ENCODE measurements at places on chromosomes 1 and 21.

DNA sequence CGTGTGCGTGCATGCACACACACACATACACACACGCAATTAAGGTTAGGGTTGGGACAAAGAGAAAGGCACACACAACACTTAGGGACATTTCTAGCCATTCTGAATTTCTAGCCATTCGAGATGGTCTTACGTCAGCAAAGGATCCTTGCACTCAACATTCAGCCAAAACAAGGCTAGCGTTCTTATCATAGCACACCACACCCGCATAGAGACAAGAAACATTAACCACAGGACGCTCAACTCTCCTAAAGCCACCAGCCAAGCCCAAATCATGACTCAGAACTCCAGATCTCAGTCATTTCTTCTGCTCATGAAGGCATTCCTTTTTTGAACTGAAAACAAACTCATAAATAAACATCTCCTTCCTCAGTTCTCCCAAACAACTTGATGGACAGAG, 106.8 kb downstream of the LMO4 start:
- DNase-seq = no peak

DNA sequence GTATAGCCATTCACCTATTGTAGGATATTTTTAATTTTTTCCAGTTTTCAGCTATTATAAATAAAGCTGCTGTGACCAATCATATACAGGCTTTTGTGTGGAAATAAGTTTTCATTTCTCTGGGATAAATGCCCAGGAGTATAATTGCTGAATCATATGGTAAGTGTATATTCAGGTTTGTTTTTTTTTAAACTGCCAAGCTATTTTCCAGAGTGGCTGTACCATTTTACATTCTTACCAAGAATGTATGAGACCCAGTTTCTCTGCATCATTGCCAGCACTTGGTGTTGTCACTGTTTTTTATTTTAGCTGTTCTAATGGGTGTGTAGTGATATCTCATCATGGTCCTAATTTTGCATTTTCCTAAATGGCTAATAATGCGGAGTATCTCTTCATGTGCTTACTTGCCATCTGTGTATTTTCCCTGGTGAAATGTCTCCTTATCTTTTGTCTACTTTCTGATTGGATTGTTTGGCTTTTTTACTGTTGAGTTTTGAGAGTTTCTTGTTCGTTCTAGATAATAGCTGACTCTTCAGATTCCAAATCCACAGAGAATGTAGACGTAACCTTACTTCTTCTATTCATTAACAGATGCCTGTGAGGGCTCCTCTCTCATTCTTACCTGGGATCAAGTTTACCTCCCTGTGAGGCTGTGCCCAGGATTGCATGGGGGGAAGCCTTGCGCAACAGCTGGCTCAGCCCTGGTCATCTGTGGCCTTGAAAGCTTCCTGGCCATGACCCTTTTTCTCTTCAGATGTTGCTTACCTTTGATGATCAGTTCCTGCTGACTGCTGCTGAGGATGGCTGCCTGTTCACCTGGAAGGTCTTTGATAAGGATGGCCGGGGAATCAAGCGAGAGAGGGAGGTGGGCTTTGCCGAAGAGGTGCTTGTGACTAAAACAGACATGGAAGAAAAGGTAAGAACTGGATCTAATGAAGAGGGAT, 42.6 kb downstream of the CFAP57 start:
- no peak for DNase-seq

GRCh38 chr1:117030271-117030877, 28.8 kb downstream of the CD101 start:
- no peak for DNase-seq

DNA sequence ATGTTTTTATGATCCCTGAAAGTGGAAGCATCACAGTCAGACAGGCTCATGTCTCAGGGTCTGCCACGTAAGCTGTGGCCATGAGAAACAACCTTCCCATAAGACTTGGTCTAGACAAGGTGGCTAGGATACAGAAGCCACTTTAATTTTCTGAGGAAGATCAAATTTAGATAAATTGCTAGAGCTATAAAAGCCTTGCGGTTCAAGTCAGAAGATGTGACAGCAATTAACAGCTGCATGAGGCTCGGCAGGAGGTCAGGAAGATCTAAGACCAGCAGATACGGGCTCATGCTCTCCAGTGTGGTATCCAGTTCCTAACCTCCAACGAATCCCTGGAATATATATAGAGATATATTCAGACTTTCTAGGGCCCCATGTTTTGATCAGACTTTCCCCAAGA, 577.1 kb downstream of the PLPP3 start:
- DNase-seq = no peak

DNA sequence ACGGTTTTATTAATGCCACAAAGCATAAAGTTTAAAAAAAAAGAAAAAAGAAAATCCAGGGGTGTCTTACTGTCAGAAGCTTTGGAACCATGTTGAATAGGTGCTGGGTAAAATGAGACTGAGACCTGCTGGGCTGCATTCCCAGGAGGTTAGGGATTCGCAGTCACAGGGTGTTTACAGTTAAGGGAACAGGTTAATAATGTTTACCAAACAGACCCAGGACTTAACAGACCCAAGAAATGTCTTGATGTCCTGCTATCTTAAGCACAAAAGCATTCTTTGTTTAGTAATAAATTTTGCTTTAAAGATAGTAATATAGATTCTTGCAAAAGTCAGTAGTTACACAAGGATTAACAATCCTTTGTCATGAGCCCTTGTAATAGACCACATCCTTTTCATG, 54.7 kb downstream of the OLFML3 start:
- DNase-seq = no peak

DNA sequence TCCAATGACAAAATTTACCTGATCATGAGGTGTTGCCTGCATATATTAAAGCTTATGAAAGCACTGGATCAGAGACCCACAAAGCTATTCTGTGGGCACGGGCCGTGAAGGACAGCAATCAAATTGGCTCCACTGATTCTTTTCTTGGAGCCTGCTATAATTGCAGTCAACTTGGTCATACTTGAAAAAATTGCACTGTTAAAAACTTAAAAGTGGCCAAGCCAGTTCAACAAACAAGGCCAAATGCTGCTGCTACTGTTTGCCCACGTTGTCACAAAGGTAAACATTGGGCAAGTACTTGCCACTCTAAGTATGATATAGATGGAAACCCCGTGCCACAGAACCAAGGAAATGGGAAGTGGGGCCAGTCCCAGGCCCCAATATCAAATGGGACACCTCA, 37.8 kb downstream of the CYP4A11 start:
- no peak for DNase-seq

- no peak for DNase-seq
These were observed 36.0 kb downstream of the TRAPPC10 start for GRCh38 chr21:44047996-44048560.

DNA sequence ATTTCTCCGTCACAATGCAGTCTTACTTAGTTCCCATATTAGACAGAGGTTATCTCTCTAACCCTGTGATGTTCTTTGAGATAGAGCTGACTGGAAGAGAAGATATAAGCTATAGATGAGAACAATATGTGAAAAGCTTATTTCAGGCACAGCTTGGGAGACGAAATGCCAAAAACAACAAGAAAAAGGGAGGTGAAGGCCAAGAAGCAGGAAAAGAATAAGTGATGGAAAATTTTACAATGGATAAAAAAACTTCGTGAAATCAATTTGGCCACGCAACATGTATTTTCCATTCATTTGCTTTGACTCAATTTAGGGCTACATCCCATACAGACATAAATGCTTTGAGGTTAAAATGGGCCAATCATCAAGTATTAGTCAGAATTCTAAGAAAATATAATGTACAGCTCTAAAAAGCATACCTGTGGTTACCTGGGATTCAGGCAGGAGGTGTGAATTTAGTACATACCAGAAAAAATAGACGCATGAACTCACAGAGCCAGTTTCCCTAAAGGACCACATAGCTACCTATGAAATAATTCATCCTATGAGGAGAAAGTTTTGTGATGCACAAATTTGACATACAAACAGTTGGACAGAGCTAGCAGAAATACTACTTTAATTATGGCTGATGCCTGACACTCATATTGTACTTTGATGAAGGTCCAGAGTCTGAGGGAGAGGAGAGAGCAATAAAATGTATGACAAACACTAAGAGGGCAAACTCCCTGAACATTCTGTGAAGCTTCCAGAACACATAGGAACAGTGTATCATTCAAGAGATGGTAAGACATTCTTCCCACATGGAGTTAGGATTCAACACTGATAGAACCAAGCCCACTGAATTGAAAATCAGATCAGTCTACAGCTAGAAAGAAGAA, 12.1 kb downstream of the RGS1 start:
- no peak for DNase-seq

DNA sequence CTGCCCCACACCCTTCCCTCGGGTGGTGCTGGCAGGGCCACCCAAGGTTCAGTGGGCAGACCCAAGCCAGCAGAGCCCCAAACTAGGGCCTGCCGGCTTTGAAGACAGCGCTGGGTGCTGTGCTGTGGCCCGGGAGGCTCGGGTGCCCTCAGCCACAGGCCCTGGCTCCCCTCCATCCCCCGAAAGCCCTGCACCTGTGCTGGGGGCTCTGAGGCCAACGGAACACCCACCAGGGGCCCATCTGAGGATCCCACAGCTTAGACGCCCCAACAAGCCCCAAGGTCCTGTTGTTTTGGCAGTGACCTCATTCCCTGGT, 8.6 kb downstream of the ITGB2 start:
- no peak for DNase-seq

GRCh38 chr21:44052830-44053226, 40.7 kb downstream of the TRAPPC10 start:
- DNase-seq = no peak

- no peak for DNase-seq
These were observed 16.4 kb upstream of the SEMA4A start for GRCh38 chr1:156136970-156137483.

- DNase-seq = no peak
These were observed 1.5 kb downstream of the KIRREL1 start for GRCh38 chr1:157994704-157995582.

DNA sequence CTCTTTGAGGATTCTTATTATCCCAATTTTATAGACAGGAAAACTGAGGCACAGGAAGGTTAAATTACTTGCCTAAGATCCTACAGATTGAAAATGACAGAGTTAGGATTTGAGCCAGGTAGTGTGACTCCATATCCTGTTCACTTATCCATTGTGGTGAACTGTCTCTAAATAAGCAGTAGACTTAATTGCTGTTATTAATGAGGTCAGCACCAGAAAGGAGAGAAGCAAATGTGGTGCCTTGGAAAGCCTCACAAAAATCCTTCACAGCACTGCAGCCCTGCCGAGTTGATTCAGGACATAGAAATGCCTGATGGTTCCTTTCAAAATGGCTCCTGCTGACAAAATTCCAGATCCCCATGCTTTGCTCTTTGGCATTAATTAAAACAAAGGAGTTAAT, 193.3 kb upstream of the BEND5 start:
- no peak for DNase-seq

DNA sequence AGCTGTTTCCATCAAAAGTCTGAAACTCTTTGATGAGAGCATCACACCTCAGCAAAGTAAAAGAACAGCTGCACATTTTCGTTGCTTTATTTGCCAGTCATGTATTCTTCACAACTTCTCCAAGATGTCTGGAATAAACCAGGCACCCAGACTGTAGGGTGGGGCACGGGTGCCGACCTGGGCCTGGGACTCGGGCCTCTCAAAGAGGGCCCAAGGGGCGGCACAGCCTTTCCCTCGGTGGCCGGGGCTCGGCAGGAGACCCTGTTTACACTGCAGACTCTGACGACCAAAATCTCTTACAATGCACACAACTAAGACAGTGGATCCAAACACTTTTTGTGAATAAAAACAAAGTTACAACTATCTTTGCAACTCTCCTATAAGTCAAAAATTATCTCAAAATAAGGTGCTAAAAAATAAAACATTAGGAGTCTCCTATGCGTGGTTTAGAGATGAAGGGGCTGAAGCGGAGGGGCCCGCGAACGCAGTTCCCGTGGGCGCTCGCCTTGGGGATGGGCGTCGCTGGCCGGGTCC, 696 bp downstream of the LSS start:
- no peak for DNase-seq

GRCh38 chr21:33394260-33394659, 9.0 kb upstream of the IFNGR2 start:
- no peak for DNase-seq

DNA sequence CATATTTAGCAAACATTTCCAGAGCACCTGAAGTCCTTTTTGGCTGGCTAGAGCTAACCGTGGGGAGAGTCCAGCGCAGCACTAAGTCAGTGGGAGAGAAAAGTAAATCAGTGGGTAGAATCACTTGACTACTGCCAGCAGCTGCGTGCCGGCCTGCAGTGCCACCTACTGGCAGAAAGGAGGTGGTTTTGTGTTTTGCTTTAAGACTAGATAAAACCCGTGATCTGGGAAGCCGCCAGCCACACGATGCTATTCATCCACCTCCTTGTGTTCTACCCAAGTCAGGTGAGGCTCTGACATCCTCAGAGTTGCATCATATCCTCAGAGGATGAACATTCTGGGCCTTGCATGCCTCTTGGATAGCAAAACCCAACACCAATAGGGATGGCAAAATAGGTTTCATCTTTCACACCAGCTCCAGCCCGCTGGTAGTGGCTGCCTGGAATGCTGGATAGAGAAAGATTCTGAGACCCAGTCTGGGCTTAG, 14.1 kb upstream of the HEYL start:
- DNase-seq = peak; percentile 50

GRCh38 chr21:46253610-46254124, 25.1 kb upstream of the LSS start:
- DNase-seq = peak; percentile 9

- no peak for DNase-seq
These were observed 120.2 kb downstream of the ZC3H11B start for GRCh38 chr1:219492717-219493116.

- DNase-seq = no peak
These were observed 2.9 kb upstream of the PRRX1 start for GRCh38 chr1:170660871-170661645.
